ENCODE measurements at places on chromosomes 5 and 9.

DNA sequence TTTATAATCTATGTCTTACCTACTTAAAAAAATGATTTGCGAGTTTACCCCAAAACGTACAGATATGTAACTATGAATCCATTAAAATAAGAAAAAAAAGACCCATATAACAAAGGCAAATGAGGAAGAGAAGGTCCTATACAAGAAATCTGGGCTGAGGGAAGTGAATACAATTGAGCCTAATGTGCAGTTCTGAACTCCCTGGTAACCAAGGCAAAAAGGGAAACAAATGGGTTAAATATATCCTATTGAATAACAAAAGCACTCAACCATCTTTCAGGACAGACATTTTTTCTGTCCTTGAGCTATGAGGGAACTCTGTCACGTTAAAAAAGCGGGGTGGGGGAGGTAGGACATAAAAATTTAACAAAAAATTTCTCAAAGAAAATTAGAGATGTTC is 78.6 kb downstream of the PTPN3 start:
- DNase-seq: no peak

DNA sequence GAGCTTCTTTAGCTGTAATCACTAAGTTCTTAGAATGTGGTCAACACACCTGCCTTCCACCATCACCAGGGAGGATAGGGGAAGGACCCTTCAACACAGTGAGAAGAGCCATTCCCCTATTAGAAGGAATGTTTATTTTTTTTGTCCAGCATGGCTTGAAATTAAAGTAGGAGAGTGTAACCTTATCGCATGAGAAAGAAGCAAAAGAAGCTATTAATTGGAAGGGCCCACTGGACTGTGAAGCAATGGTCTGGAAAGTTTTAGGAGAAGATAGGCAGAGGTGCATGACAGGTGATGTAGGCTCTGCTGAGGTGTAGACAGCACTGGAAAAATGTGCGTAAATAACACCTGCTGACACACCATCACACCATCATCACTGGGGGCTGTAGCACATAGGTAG is 1526.0 kb downstream of the MAT2B start:
- DNase-seq: no peak

DNA sequence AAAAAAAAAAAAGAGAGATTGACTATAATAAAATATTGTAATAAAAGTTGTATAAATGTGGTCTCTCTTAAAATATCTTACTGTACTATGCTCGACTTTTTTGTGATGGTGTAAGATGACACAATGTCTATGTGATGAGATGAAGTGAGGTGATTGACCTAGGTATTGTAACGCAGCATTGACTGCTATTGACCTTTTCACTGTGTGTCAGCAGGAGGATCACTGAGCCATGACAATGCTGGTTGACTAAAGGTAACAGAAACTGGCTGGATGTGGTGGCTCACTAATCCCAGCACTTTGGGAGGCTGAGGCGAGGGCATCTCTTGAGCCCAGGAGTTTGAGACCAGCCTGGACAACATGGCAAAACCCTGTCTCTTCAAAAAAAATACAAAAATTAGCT is 78.6 kb upstream of the MYO10 start:
- no peak for DNase-seq

GRCh38 chr5:139075066-139076050 is 122.8 kb downstream of the SIL1 start:
- no peak for DNase-seq

GRCh38 chr9:22238809-22239684 is 207.6 kb upstream of the DMRTA1 start:
- DNase-seq: no peak

- DNase-seq: no peak
These were observed 11.3 kb downstream of the PROP1 start for GRCh38 chr5:177984584-177985206.

GRCh38 chr5:77871946-77872345 is 95.8 kb upstream of the TBCA start:
- no peak for DNase-seq

DNA sequence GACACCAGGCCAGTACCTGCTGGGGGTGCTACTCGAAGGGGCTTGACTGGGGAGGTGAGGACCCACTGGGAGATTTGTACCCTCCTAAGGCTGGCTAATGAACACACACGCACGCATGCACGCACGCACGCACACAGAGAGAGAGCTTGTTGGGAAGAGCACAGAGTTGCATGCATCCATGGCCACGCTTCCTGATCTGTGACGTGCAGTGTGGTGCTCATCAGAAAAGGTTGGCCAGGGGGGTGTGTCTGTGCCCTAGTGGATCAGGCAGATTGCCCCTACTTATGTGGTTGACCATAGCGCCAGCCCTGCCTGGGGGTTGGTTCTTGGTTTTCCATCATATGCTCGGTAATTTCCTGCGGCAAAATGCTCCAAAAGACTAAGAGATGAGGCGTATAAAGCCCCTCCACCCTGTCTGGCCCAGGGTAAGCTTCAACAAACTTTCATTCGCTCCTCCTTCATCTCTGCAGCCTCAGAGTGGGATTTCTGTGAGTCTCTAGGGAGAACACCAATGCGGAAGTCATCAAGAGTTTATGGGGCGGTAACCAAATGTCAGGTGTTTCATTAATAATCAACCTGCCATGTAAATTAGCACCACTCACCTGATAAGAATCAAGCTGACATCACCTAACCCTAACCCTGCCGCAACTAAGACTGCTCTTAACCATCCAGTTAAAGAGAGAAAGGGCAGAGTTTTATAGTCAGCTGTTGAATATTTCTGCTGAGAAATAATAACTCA is 8.0 kb upstream of the GFI1B start:
- DNase-seq: no peak

- no peak for DNase-seq
These were observed 1.4 kb downstream of the ADAMTS2 start for GRCh38 chr5:179343719-179344430.

DNA sequence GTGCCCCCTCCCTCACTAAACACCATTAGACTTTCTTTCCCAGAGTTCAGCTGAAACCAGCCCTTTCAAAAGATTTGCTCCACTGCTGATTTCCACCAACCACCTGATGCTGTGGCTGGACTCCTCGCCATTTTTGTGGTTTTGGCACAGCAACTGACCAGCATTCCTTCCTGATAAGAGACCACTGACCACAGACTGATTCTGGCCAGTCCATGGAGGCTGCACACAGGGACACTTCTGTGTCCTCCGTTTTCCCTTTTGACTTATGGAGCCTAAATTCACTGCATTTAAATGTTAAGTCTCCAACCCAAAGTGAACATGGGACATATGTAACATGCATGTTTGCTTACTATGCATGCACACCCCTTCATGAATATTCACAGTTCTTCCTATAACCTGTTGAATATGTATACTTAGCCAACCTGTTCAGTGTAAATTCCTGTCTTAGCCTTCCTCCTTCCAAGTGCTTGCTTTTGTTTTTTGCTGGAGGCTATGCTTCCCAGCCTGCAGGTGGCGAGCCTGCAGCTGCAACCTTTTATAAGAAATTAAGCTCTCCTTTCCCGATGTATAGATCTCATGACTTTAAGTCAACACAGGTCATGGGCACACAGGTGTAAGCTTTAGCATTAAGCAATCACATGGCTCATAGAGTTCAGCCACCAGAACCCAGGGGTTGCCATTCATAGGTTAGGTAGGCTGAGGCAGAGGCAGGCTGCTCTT is 78.7 kb downstream of the ACTL7B start:
- no peak for DNase-seq

GRCh38 chr5:87138091-87138805 is 129.4 kb upstream of the RASA1 start:
- no peak for DNase-seq

All from stimulated activated CD4-positive, alpha-beta T cell treated with anti-CD3 and anti-CD28 coated beads, Interleukin-1b, Interleukin-23, amount 100 ng/mL, for 1 hour (primary cell).